Left lobe of liver (tissue), 2 donors: ENCODE measurements at places on chromosomes 2 and 18. TPM values are rescaled to one million over a fixed set of nuclear protein-coding genes. Genes with fewer than 3 reads are reported as not detected.

- peak; percentile 51 for DNase-seq
These were observed 214.5 kb downstream of the IRS1 start for GRCh38 chr2:226585130-226585561.

GRCh38 chr2:180975585-180975984, 4.8 kb upstream of the UBE2E3 start:
- no peak for DNase-seq

DNA sequence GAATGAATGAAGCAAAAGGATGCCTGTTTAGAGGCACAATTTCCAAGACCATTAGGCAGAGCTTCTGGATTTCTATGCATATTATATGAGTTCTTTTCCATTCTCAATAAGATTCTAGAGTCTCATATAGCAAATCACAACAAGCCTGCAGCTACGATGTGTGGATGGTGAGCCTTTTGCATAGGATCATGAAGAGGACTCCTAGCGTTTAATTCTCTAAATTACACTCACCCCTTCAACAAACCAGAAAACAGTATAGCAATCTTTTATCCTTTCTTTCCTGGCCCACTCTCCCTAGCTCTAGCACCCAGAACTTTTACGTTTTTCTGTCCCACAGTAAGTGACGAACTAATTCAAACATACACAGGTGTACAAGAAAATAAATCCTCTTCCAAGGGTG, 293.1 kb upstream of the KLHL29 start:
- no peak for DNase-seq

DNA sequence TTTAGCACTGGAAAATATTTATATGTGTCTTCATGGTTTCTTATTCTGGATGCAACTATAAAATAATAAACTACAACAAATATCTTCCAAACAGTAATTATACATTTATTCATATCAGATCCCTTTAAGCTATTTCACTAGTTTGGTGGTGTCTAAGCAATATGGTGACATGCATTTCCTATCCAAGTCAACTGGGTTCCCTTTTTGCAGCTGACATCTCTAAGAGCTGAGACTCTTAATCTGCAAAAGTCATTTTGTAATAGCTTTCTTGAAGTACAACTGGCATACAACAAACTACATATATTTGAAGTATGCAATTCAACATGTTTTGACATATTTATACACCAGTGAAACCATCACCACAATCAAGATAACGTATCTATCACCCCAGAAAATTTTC, 59.9 kb upstream of the SLC1A4 start:
- no peak for DNase-seq

- DNase-seq: no peak
These were observed 3.3 kb downstream of the KLHL30 start for GRCh38 chr2:238141541-238142318.

- no peak for DNase-seq
These were observed 174.2 kb downstream of the PRPF40A start for GRCh38 chr2:152542995-152543481.

GRCh38 chr2:229586746-229587705, 127.3 kb downstream of the DNER start:
- DNase-seq: peak; percentile 71

DNA sequence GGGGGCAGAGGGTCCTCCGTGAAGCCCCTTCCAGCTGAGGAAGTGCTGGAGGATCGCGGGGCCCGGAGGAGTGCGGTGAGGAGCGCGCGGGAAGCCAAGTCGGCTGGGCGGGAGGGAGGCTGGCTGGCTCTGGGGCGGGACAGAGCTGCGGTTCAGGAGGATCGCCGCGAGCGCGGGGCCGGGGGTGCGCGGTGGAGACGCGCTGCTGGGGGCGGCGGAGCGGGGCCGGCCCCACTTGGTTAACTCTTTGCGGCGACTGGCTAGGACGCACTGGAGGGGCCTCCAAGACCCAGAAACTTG, 464 bp downstream of the CYBRD1 start:
- no peak for DNase-seq

DNA sequence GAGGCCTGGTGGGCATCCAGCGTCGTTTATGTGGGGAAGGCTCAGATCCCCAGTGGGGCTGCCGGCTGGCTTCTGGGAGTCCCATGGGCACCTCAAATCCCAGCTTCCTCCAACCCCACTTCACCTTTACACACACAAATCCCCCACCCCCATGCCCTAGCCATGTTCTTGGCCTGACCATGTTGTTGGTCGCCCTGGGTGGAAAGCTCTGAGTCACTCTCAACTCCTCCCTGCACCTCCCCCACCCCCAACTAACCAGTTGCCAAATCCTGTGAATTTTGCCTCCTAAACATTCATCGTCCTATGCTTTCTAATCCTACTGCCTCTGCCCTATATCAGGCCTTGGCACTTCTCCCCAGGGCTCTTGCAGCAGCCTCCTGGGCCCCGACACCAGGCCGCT, 6.4 kb downstream of the TNS1 start:
- DNase-seq: no peak

GRCh38 chr2:197804758-197805714, 643 bp downstream of the PLCL1 start:
- no peak for DNase-seq

GRCh38 chr2:225471039-225471438, 71.5 kb downstream of the NYAP2 start:
- DNase-seq: no peak

DNA sequence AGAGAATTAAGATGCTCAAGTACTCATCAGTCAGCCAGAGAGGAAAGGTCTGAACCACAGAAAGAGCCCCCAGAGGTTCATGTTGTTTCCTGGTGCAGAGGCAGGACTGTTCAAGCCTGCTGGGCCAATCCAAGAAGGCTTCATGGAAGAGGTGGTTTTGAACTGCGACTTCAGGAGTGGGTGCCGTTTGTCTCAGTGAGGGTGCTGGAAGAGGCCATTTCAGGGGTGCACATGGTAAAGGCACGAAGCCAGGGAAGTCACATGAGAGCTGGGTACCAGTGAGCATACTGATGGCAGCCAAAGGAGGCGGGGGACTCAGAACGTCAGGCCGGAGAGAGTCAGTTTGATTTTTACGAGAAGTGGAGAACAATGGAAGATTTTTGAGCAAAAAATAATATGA, 55.5 kb downstream of the EMILIN2 start:
- no peak for DNase-seq

- no peak for DNase-seq
These were observed 946.8 kb downstream of the CPS1 start for GRCh38 chr2:211503198-211503597.

GRCh38 chr2:134718023-134718816, 580 bp downstream of the TMEM163 start:
- no peak for DNase-seq

GRCh38 chr2:18506883-18507509, 53.5 kb downstream of the RDH14 start:
- DNase-seq: no peak

DNA sequence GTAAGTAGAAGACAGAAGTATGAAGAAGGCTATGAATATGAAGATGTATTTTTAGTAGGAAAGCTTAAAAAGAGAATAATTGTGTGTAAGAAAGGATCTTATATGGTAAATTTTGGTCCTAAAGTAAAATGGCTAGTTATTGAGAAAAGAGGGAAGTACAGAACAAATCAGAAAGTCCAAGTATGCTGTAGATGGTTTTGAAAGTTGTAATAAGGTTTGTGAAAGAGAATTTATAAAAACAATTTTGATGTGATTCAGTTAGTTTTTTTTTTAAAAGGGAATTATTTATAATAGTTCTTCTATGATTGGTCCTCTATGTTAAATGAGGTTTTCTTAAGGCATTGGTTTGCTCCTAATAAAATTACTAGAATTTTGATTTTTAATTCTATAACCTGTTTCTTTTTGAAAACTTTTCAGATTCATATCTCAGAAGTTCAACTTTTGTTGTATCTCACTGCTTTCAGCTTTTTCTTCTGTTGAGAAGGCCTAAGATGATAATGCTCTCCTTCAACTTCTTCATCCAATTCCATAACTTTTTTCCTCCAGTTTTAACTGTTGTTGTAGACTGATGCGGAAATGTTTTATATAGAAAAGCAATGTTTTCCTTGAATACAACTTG, 322.7 kb downstream of the NOL4 start:
- no peak for DNase-seq

DNA sequence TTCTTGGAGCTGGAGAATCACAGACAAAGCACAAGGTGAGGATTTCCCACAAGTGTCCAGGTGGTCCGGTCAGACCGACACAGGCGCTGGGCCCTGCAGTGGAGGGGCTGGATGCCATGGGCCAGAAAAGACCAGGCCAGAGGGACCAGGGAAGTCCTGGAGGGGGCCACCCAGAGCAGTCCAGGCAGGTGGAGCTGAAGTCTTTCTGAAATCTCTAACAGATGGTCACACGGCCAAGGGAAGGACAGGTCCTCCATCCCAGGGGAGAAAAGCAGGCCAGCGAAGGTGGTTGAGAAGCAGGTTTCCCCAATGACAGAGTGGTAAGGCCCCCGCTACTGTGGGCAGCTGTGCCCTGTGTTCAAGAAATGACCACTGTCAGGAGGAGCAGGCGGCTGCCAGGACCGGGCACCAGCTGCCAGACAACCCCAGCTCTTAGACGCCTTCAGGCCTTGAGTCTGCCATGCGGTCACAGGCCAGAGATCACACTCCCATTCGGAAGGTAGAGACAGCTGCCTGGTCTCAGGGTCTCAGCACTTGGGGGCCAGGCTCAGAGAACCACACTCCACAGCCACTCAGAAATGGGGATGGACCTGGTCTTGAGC, 25.9 kb downstream of the HS1BP3 start:
- DNase-seq: no peak

The FOXI3 gene
- total RNA-seq: not detected

The COX7A2L gene
- 38.5 TPM for total RNA-seq

The SLC5A7 gene
- total RNA-seq: not detected

The ITGA6 gene
- 13.5 TPM for total RNA-seq

The PARD3B gene
- 9.3 TPM for total RNA-seq
